GOT3 (cell line): ENCODE measurements at places on chromosomes 11 and 22.

DNA sequence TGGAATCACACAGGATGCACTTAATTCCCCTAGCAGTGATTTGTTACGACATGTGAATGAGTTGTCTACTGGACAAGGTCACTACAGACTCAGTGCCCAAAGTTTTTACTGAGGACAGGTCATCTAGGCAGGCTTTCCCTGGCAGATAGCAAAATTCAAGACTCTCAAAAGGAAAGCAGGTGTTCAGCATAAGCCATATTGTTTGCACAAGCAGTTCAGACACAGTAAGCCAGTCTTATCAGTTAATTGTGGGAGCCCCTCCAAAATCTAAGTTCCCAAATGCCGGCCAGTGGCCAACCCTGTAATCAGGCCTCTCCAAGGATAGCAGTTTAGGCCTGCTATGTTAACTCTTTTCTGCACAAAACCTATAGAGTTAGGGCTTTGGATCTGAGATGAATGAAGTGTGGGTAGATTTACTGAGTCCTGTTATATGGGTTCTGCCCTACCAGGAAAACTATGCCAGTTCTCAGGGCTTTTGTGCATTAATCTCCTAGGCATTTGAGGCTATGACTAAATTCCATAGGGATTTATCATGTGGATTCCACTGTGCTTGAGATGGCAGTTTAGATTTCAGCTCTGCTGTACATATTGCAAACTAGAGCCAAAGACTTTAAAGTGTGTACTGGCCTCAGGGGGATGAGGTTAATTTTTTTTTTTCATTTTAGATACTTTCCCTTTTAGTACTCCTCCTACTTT is 4.8 kb upstream of the ARHGEF12 start:
- DNase-seq = no peak

DNA sequence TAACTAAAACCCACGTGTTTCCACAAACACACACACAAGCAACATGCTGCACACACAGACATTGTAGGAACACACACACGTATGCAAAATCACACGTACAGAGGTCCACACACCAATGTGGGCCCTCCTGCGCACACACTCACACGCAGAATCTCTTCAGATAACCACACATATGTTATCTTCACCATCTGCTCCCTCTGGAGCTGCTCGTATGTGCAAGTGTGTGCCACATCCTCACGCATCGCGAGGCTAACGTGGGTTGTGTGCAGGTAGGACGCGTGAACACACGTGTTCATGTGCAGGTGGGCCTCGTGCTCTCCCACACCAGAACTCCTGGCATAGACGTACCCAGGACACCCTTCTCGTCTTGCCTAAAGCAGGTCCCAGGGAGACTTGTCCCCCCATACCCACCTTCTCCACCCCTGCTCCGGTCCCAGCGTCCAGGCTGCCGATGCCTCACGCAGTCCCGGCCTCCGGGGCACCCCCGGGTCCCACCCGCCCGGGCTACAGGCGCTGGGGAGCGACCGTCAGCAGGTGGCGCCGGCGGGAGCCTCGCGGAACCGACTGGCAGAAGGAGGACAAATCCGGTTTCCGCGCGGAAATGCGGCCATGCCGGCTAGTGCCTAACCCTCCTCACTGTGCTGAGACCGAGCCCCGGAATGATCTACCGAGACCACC is 10.3 kb upstream of the IGSF9B start:
- no peak for DNase-seq

- no peak for DNase-seq
Measured at GRCh38 chr11:16078936-16079335, 277.4 kb downstream of the SOX6 start.

- no peak for DNase-seq
Measured at GRCh38 chr22:27397954-27398342, 403.6 kb downstream of the MN1 start.

DNA sequence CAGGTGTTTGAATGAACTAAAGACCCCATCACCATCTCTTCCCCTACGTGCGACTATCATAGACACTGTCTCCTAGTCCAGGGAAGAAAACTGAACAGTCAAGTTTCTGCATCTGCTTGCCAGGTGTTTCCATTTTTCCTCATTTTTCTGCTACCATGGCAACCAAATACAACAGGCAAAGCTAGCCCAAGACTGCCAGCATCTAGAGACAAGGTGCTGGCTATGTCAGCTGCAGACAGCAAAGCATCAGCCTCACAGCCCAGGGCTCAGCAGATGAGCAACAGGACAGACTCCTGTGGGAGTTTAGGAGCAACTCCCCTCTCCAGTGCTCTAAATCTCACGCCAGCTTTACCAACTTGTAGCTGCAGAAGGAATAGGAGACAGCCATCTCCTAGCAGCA is 124.3 kb downstream of the C11orf58 start:
- DNase-seq = no peak

DNA sequence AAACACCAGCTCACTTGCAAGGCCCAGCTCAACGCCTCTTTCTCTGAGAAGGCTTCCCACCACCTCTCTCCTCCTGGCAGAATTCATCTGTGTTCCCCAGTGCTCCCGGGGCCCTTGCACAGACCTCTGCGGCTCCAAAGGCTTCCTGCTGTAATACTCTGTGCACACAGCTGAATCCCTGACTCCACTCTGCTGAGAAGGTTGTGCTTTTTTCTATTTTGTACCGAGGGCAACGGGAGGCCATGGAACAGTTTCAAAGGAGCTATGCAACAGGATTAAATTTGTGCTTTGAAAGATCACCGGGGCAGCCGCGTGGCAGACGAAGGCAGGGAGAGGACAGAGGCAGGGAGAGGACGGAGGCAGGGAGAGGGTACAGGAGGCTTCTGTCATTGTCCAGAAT is 49.2 kb upstream of the SYT7 start:
- DNase-seq = no peak

DNA sequence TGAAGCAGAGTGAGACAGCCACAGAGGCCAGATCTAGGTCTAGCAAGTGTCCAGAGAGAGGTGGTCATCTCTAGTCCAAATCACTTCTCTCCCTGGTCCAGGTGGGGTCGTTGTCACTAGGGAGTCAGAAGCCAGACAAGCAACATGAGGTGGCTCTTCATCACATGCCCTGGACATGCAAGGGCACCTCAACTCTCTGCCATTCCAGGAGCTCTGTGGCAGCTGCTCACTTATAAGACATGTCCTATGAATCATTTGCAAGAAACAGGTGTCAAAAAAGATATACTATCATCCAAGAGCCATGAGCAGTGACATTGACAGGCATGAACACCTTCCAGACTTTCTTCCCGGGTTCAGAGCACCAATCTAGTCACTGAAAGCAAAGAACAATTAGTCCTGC is 130.8 kb downstream of the GALNT18 start:
- no peak for DNase-seq

DNA sequence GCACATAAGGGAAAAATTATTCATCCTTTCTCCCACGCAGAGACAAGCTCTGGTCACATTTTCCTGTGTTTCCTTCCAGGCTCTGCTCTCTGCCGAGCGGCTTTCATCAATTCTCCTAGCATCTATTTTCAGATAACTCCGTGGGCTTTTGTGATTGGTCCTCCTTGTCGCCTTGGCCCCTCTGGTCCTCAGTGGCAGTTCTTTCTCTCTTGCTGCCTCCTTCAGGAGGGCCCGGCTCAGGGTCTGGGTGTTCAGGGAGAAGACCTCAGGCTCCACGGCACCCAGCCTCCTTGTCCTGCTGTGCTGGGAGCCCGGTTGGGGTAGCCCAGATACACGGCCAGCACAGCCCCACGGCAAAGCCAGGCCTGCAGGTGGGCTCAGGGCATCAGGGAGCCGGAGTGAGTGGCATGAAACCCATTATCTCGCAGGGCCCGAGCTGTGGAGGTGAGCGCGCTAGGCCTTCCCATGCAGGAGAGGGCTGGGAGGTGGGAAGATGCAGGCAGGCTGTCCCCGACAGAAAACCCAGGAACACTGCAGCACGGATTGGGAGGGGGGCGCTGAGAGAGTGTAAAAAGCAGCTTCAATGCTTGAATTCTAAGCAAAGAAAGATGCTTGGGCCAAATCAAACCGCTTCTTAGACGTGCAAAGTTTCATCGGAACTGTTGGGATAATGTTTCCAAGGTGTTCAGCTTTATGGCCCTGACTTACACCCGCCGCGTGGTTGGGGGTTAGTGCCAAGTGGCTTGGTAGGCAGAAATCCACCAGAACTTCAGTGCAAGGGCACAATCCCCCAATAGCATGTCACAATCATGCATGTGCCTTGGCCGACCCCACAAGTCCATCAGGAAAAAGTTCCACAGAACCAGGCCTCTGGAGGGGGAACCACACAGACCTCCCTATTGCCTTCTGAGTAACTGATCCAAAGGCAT is 81.9 kb upstream of the WNT7B start:
- no peak for DNase-seq

- DNase-seq = no peak
Measured at GRCh38 chr22:32222991-32223390, 18.1 kb upstream of the RFPL2 start.

DNA sequence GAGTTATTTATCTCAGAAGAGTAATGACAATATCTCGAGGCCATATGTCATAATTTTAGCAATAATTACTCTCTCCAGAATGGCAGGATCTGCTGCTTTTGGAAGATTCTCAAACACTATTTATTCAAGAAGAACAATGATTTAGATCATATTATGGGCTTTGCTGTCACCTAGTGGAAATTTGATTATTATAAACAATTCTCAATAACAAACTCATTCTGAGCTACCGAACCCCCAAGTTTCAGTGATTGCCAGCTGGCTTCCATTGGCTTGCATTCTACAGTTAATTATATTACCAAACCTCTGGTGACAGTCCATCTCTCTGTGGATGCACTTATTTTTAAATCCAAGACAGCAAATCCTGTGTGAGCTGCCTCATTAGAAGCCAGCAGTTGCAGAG is 27.9 kb upstream of the SLC36A4 start:
- DNase-seq = no peak

DNA sequence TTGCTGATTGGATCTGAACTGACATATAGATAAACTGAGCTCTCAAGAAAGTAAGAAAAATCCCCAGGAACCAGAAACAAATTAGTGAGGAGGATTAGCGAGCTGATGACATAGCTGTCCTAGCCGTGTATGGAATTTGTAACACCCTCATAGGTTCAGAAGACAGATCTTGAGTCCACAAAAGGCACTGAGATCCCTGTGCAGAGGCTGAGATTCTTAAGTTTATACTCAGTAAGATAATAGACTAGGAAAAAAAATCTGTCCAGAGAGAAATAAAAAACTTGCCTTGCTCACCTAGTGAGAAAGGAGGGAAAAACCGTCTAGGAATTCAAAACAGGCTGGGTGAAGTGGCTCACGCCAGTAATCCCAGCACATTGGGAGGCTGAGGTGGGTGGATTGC is 4.6 kb downstream of the NUMA1 start:
- no peak for DNase-seq

DNA sequence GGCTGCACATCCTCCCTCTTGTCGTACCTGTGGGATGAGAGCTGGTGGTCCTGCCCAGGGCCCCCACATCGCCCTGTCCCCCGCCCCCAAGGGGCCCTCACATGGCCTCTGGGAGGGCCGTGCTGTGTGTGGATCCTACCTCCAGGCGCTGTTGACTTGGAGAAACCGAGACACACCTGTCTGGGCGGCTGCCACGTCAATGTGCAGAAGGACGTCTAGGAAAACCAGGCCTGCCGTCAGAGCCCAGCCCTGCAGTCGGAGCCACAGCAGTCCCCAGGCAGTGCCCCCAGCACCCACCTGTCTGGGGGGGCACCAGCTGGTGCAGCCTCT is 14.2 kb downstream of the ALG12 start:
- no peak for DNase-seq

DNA sequence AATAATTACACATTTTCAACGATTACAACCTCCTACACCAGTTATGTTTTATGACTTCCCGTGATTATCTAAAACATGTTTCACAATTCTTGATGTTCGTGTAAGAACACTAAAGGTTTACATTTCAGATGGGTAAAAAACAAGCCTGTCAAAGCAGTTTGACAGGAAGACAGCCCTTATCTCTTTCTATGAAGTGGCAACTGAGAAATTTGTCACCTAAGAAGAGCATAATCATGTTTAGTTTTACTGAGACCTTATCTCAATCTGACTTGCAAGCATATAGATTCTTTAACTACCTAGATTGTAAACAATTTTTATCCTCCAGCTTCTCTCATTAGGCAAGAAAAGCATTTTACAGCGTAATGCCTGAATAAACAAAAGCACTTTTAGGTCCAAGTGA is 218.4 kb upstream of the ZBED5 start:
- no peak for DNase-seq

- no peak for DNase-seq
Measured at GRCh38 chr11:123196060-123196714, 1.1 kb upstream of the CLMP start.

DNA sequence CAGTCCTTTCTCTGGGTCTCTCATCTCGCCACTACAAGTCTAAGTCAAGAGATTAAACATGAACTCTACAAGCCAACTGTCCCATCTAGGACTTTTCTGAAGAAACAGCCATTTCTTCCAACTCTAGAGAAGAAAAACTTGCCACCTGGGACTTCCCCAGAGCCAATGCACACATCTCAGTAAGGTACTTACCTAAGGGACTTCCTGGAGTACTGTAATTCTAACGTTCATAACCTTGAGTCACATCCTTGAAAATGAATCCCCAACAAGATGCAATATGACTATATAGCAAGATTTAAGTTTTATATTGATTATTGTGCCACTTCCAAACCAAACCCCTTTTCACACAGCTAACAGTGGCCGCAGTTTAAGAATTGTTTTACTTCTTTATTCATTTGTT is 11.9 kb upstream of the ISX start:
- DNase-seq = no peak

- no peak for DNase-seq
Measured at GRCh38 chr22:37920126-37920525, 14.0 kb downstream of the MICALL1 start.

- DNase-seq = no peak
Measured at GRCh38 chr22:42591987-42592386, 22.7 kb downstream of the POLDIP3 start.

- DNase-seq = no peak
Measured at GRCh38 chr11:33448461-33449130, 191.4 kb downstream of the HIPK3 start.

DNA sequence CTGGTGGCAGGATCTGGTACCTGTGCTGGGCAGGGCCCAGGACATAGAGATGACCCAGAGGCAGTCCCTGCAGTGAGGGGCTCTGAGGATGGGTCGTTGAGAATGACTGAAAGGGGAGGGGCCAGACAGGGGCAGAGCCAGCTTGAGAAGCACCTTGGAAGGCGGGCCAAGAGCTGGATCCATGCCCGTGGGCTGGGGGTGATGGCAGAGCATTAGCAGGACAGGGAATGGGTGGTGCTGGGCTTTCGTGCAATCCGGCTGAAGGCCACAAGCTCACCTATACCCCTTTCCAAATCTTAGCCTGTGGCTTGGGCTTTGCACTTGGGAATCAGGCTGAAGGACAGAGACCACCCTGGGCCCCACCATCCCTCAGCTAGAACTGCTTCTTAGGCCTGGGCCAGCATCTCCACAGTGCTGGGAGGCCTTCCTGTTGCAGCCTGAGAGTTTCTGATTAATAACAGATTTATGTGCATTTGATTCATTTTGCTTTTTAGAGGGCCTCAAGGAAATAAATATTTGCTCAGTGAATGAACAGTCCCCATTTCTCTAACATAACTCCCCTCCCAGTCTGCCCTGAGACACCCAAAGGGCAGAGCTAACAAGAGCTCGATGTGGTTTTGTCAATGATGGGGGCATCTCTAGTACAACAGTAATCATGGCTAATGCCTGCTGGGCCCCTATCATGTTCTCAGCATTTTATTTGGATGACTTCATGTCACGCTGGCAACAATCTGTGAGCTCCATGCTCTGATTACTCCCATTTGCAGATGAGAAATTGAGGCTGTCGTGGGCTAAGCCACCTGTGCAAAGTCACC is 39.3 kb downstream of the RIBC2 start:
- no peak for DNase-seq

- no peak for DNase-seq
Measured at GRCh38 chr22:29301716-29302401, 4.6 kb upstream of the GAS2L1 start.
